SK-N-DZ (cell line): ENCODE measurements at places on chromosomes 4 and X.

GRCh38 chr4:99248714-99249113, 29.7 kb upstream of the ADH6 start:
- no peak for DNase-seq

DNA sequence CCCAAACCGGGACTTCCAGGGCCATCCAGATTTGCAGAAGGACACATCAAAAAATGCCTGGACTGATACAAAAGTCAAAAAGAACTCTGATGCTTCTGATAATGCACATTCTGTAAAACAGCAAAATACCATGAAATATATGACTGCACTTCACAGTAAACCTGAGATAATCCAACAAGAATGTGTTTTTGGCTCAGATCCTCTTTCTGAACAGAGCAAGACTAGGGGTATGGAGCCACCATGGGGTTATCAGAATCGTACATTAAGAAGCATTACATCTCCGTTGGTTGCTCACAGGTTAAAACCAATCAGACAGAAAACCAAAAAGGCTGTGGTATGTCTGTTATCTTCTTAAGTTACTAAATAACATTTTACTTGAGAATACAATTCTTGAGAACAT, 9.2 kb downstream of the PLK4 start:
- no peak for DNase-seq

GRCh38 chr4:23838607-23839006, 51.2 kb downstream of the PPARGC1A start:
- DNase-seq: no peak

DNA sequence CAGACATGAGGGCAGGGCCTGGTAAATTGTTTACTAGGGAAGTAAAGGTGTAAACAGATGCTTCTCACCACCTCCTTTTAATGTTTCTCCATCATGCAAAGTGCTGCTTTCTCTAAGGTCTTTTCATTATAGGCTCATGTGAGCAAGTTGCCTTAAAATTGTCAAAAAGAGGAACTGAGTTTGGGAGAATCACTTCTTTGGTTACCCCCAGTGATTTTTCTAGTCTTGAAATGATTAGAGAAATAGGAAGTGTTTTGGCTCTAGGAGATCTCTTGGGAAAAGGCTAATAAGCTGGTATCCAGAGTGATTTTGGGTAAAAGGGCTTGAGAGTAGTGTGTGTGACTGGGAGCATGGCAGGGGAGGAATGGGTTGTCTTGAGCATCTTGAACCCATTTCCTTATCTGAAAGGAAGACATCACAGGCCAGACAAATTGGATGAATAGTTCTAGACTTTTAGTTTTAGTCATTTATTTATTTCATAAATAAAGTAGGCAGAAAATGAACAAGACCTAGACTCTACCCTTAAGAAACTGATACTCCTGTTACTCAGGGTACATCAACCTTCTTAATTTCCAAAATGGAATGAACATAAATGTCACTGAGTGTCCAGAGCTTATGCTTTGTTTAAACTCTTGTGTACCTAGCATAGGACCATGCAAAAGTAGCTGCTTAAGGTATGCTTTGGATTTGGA, 14.2 kb downstream of the GRPR start:
- DNase-seq: no peak

GRCh38 chr4:94941706-94942105, 184.0 kb downstream of the BMPR1B start:
- DNase-seq: no peak

- DNase-seq: no peak
Observed at GRCh38 chr4:128571747-128572146, 237.8 kb upstream of the JADE1 start.

GRCh38 chr4:84826681-84827080, 139.8 kb downstream of the WDFY3 start:
- no peak for DNase-seq

- no peak for DNase-seq
Observed at GRCh38 chr4:20538905-20539304, 161.4 kb upstream of the PACRGL start.

GRCh38 chr4:48042979-48043461, 26.4 kb downstream of the NIPAL1 start:
- DNase-seq: no peak

- DNase-seq: peak; percentile 86
Observed at GRCh38 chr4:139833151-139833910, 167.7 kb downstream of the MGST2 start.

DNA sequence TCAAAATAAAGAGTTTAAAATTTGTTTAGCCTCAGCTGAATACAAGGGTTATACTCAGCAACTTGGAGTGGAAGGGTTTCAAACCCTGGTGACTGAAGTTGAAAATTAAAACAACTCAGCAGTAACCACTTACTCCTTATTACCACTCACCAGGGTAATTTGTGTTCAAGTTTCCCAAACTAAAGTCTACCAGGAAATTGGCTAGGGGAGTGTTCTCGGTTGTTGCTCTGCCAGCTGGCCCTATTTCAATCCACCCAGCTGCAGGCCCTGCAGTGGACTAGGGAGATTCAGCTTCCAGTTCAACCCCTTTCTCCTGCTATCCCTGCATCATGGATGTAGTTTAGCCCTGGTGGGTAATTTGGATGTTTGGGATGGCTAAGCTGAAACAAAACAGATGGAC, 37.8 kb upstream of the EXOC1L start:
- no peak for DNase-seq

DNA sequence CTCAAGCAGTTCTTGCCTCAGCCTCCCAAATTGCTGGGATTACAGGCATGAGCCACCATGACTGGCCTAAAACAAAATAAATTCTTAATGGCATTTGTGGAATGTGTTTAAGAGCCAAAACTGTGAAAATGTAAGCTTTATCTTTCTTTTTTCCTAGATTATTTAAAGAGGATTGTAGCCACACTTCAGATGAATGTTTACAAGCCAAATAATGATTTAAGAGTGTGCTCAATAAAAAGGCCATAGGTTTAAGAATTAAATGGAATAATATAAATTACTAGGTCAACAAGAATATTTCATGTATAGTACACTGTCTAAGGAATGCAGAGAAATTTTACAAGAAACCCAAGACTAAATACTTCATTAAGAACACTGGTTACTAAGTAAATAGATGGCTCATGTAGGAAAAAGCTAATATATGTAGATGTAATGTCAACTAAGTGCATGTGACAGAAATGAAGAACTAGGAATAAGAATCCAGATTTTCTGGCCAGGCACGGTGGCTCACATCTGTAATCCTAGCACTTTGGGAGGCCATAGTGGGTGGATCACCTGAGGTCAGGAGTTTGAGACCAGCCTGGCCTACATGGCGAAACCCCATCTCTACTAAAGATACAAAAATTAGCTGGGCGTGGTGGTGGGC, 21.3 kb upstream of the UGDH start:
- DNase-seq: no peak

- DNase-seq: no peak
Observed at GRCh38 chr4:140777386-140777785, 21.2 kb upstream of the TBC1D9 start.

DNA sequence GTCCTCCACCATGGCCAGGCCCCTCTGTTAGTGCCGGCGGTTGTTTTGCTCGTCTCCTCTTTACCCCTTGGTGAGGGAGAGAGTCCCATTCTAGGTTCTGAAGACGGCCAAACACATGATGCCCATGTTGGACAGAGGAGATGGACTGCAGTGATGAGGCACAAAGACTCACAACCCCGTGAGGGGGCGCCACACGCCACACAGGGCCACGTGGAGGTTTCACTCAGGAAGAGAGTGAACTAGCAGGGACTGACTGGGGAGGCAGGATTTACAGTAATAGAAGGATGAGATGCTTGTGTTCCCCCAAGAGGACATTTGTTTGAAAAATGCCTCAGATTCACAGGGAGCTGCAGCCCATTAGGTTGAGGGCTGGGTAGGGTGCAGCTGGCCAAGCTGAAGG, 655.3 kb upstream of the FRG1 start:
- DNase-seq: no peak

DNA sequence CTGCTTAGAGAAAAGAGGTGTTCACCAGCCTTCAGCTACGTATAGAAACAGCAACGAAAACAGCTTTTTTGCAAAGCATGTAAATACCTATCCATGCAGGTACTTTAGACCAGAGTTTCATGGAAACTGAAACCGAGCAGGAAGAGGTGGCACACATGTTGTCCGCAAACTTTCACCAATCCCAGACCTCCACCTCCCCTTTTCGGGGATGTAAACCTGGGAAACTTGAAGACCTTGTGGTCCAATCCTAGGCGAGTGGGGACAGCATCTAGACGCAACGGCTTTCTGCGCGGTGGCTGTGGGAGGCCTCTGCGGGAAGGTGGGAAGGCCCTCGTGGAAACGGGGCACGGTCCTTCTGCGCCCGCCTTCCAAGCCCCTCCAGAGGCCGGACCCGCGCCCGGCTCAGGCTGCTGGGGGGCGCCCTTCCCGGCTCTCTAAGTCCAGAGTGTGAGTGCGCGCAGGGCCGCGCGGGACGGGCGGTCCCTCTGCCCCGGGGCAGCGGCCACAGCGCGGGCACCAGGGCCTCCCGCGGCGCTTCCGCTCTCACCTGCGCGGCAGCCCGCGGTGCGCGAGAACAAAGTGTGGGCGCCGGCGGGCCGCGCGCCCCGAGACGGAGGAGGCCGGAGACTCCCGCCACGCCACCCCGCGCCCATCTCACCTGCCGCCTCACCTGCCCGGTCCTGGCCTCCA, 830 bp upstream of the SHROOM2 start:
- DNase-seq: no peak

DNA sequence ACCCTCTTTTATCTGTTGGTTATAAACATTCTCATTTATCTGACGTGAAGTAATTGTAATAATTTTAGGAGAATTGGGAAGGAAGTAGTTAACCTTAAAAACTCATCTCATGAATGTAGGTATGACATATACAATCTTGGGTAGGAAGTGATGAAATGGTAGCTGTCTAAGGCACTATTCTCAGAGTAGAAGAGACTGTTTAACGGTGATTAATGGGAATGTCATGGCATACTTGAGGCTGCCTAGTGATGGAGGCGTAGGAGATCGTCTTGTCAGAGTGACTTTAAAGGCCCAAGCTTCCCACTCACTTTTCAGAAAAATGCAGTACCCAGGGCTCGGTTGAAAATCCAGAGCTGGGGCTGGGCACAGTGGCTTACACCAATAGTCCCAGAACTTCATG, 19.4 kb upstream of the AGA start:
- DNase-seq: no peak

- DNase-seq: no peak
Observed at GRCh38 chr4:163554870-163555465, 60.5 kb downstream of the TMA16 start.

GRCh38 chrX:63784902-63785707, at the start of gene ARHGEF9:
Gene ARHGEF9 (minus strand): TSS chrX:63785214. CDS start chrX:63785145, 69 bp downstream.
- DNase-seq: peak; percentile 37

GRCh38 chr4:53119680-53120079, 246.2 kb downstream of the SCFD2 start:
- no peak for DNase-seq

- DNase-seq: no peak
Observed at GRCh38 chrX:115058276-115058675, 40.9 kb upstream of the IL13RA2 start.

- no peak for DNase-seq
Observed at GRCh38 chrX:133314281-133314680, 96.1 kb upstream of the TFDP3 start.

- DNase-seq: no peak
Observed at GRCh38 chrX:107576392-107576791, 51.9 kb upstream of the PRPS1 start.

DNA sequence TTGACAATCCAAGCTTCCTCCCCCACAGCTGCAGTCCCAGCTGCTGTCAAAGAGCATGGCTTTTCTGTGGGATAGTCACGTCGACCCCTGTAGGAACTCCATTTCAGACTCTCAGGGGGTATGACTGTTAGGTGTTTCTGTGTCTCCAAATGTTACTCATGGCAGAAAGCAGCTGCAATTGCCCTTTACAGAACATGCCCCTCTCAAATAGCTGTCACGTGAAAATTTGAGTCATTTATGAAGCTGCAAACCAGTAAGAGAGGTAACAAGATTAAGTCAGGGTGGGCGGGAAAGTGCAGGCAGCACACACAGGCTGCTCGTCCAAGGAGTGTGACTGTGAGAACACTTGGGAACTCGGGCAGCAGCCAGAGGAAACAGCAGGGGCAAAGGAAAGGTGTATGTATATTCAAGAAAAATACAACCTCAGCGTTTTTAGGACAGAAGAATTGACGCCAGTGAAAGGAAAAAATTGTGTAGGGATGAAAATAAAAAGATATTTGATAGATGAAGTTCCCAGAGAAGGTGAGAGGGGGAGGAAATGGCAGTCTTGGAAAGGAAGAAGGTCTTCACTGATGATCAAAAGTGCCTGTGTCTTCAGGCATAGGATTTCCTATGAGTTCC, 66.5 kb upstream of the TMEM184C start:
- peak; percentile 75 for DNase-seq

DNA sequence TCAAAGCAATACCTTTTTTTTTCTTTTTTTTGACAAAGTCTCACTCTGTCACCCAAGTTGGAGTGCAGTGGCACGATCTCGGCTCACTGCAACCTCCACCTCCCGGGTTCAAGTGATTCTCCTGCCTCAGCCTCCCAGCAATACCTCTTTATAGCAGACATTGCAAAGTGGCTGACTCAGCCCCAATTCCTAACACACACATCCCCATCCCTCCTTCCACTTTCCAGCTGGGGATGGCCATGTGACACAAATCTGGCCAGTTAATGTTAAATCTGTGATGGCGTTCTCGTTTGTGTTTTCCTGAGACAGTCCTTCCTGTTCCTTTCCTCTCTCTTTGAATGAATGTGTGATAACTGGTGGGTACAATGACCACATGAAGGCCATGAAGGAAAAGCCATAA, 276.2 kb upstream of the KLF3 start:
- DNase-seq: no peak

GRCh38 chrX:21379991-21380390, 5.8 kb downstream of the CNKSR2 start:
- DNase-seq: no peak

- no peak for DNase-seq
Observed at GRCh38 chr4:7852568-7853185, 87.0 kb downstream of the AFAP1 start.

DNA sequence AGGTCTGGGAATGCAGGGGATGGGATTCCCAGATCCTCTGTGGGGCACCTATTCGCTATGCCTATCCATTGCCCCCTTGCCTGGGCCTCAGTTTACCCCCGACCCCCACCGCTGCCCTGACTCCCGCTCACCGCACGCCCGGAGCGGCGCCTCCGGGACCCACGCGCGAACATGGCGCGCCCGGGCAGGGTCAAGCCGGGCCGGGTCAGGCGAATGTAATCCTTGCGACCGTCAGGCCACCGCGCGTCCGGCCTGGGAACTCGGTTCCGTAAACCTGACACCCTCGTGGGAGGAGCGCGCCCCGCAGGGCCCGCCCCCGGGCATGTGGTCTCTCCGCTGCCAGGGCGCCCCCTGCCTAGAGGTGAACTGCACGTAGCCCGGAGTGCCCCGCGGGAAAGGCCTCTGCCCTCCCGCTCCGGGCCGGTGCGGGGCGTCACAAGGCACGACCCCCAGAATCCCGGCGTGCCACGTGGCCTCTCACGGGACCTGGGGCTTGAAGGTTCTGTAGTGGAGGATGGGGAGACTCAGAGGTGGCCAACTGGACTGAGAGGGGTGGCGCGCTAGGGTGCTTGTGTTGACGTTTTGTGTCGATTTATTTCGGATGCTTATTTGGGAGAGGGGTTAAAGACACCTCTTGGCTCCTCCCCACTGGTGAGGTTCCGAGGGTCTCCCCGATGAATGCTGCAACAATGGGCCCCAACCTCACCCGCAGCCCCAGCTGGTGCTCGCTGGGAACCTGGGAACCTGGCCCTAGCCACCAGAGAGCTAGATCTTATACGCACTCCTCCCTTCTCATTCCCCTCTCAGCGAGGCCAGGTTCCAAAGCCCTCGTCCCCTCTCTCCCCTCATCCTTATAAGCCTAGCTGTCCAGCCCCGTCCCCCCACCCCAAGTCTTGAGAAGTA, at the start of gene PRICKLE3:
Gene PRICKLE3 (minus strand): TSS at position 249 of the 903 bp plus-strand sequence. CDS start 76 bp downstream, at position 173.
- DNase-seq: no peak

- DNase-seq: peak; percentile 10
Observed at GRCh38 chr4:163681208-163681821, 186.8 kb downstream of the TMA16 start.
